ENCODE measurements at places on chromosomes 7 and 10.

- peak; percentile 73 for DNase-seq
Measured at GRCh38 chr10:71708301-71708703, 11.3 kb downstream of the C10orf105 start.

GRCh38 chr7:447523-447922 lies 72.1 kb downstream of the PDGFA start:
- DNase-seq = no peak

GRCh38 chr10:54478601-54479000 lies 322.4 kb downstream of the PCDH15 start:
- DNase-seq = no peak

DNA sequence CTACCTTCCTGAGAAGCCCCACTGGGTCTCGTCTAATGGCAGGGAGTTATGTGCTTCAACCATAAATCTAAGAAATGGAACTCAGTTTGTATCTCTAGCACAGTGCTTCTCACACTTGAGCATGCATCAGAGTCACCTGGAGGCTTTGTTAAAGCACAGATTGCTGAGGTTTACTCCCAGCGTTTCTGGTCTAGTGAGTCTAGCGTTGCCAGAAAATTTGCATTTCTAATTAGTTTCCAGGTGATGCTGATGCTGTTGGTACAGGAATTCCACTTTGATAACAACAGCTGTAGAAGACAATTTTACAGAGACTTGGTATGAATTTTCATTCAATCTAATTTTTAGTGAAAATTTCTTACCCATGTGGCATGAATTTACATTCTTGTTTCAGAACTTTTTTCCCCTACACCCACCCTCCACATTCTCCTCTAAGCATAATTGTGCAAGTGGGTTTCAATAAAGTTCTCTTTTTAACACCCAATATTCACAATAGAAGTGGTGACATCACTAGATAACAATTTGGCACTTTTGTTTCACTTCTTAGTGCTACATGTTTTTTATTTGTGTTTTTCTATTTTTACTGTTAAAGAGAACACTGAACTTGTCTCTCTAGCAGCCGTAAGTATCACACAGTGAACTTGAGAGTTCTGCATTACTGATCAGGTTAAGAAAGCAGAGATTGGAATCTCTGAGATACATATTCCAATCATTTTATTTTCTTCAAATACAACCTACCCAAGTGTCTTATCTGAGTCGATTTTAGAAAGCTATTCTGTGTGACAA lies 48.4 kb upstream of the BET1 start:
- no peak for DNase-seq

GRCh38 chr7:102431617-102432298 lies 1.6 kb upstream of the ORAI2 start:
- peak; percentile 60 for DNase-seq

DNA sequence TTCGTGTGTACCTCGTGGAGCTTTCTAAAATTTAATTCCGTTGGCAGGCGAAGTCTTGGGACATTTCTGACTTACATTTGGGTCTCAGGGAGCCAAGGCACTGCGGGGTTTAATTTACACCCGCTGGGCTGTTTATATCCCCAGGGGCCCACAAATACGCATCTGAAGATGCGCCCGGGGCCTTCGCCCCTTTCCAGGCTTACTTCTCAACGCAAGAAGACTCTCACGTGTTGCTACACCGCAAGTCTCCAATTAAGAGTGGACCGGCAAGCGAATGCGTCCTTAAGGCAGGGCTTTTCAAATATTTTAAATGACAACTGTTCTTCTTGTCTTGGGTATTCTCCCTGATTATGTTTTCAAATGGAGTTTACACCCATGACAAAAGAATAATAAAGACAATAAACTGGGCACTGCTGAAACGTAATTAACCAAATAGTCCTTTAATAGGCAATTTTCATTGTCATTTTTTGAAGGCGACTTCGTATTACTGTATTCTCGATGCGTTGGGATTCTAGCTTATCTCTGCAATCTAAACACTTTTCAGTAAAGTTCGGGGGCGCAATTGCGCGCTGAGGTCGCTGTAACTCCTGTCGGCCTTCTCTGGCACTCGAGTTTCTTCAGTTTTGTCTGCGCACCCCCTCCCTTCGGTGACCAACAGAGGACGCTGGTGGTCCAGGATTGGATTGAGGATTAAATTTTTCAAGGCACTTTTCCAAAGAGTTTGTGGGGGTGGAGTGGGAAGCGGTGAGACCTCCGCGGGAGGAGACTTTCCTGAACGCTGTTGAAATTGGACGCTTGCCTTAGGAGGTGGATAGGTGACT lies 837 bp upstream of the IGFBP3 start:
- no peak for DNase-seq

DNA sequence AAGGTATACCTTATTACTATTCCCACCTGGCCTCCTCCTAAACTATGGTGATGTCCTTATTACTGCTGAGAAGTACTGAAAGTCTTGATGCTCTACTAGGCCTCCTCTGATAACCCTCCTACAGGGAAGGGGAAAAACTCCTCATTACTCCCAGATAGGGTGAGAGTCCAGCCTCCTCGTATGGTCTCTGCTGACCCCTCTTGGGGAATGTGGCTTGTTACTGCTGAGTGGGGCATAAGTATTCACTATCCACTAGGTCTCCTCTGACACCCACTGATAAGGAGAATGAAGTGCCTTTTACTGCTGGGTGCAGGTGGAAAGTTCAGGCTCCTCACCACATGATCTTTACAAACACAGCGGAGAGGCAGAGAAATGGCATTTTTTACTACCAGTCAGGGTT lies 222.9 kb downstream of the CHRM2 start:
- no peak for DNase-seq

- no peak for DNase-seq
Measured at GRCh38 chr7:159211540-159212182, 67.0 kb upstream of the VIPR2 start.

- no peak for DNase-seq
Measured at GRCh38 chr10:103818765-103819374, 36.5 kb downstream of the SH3PXD2A start.

DNA sequence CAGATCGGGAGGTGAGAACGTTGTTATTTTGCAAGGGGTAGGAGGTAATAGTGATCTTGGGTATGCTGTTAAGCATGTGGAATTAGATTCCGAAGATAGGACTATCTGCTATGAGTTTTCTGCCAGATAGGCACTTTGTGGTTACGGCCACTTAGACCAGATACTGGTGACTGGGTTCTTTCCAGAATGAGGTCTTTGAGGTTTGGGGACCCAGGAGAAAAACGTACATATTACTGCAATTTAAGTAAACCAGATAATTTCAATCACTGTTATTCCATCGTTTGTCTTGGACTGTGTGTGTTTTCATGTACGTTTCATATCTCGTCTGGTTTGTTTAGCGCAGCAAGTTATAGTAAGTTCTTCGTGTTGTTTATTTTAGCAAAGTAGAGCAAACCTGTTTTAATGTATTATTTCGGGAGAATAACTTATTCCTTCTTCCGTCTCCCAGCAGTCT lies 312 bp downstream of the ARL4A start:
- no peak for DNase-seq

DNA sequence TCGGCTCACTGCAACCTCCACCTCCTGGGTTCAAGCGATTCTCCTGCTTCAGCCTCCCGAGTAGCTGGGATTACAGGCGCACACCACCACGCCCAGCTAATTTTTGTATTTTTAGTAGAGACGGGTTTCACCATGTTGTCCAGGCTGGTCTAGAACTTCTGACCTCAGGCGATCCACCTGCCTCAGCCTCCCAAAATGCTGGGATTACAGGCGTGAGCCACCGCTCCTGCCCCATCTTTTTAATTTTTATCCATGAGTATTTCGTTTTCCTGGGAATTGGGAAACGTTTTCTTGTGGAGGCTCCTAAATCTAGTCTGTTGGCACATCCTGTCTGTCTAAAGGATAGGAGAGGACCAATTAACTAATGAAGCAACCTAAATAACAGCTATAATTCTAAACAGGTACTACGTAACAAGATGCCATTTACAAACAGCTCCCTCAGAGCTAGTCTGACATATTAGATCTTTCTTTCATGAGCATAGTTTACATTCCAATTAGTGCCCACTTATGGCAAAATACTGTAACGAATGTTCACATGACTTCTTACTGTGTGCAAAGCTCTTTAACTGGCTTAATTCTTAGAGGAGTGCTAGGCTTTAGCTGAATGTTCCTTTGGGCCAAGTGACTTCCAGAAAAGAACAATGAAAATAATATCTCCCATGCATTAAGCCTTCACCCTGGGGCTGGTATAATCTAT lies 151.0 kb upstream of the YAE1 start:
- DNase-seq = no peak

GRCh38 chr10:62506371-62506770 lies 132.2 kb downstream of the ZNF365 start:
- DNase-seq = no peak

- DNase-seq = no peak
Measured at GRCh38 chr7:97818066-97818663, 54.0 kb downstream of the ASNS start.

- peak; percentile 54 for DNase-seq
Measured at GRCh38 chr10:17648243-17649035, 4.5 kb downstream of the STAM start.

- DNase-seq = no peak
Measured at GRCh38 chr7:137925754-137926153, 76.1 kb downstream of the CREB3L2 start.

- no peak for DNase-seq
Measured at GRCh38 chr10:132721725-132722124, 64.2 kb downstream of the NKX6-2 start.

GRCh38 chr10:110172155-110172554 lies 35.2 kb upstream of the MXI1 start:
- no peak for DNase-seq

DNA sequence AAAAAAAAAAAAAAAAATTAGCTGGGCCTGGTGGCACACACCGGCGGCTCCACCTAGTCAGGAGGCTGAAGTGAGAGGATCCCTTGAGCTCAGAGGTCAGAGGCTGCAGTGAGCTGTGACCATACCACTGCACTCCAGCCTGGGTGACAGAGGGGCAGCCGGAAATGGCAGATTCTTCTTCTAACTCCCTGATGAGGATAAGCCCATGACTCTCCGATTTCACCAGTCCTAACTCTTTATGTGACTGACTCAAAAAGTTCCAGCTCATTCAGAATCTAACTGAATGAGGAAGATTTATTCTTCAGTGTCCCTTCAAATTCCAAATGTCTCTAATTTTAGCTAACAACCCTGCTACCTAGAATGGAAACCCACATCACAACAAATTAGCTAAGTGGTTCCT lies 4.2 kb downstream of the C10orf67 start:
- DNase-seq = no peak

DNA sequence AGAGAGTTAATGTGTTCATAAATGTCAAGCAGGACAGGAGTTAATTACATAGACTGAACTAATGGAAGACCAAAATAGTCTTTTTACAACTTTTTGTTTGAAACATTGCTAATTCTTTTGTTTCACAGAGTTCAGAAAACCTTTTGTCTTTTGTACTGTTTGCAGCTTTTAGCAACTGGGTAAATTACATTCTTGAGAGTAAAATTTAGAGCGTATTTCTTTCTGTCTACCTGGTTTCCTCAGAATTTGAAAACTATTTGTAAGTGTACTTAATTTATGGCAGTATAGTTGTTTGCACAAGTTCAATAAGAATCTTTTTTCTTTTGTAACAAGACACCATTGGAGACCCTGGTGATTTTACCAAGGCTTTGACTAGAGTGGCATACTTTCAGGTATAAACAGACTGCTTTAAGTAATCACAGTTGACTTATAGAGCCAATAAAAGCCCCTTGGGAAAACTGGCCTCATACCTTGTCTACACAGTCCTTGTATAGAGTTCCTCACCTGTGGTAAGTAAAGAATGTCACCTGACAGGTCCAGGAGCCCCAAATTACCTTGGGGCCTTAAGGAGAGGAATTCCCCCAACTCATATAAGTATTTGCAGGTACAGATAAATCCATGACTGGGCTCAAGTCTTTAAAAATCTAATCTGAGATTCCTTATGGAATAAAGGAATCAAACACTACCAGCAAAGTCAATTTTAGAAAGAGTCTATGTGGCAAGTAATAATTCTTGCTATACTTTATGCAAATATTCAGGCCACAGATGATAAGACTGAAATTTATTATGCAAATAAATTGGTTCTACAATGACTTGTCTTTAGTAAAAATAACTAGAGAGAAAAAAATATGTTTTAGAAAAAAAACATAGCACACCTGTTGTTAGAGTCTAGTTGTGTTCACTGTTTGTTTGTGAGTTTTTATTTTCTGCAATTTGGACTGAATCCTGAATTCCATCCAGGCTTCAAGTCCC lies 23.6 kb upstream of the CREB3L2 start:
- DNase-seq = no peak

- DNase-seq = no peak
Measured at GRCh38 chr10:85407088-85407487, 959.5 kb downstream of the GRID1 start.

All from activated CD8-positive, alpha-beta memory T cell treated with anti-CD3 and anti-CD28 coated beads, Interleukin-2, amount 50 U/mL, for 4 hours (primary cell).